COR-L47 (cell line): ENCODE measurements at places on chromosomes 1 and 21.
A peak's percentile ranks its signal among the peaks of the same experiment; 100 is the strongest.

- no peak for DNase-seq
These were observed 5.0 kb upstream of the KCNC4 start for GRCh38 chr1:110205156-110205555.

GRCh38 chr1:116290085-116290705 is 82.8 kb upstream of the ATP1A1 start:
- no peak for DNase-seq

DNA sequence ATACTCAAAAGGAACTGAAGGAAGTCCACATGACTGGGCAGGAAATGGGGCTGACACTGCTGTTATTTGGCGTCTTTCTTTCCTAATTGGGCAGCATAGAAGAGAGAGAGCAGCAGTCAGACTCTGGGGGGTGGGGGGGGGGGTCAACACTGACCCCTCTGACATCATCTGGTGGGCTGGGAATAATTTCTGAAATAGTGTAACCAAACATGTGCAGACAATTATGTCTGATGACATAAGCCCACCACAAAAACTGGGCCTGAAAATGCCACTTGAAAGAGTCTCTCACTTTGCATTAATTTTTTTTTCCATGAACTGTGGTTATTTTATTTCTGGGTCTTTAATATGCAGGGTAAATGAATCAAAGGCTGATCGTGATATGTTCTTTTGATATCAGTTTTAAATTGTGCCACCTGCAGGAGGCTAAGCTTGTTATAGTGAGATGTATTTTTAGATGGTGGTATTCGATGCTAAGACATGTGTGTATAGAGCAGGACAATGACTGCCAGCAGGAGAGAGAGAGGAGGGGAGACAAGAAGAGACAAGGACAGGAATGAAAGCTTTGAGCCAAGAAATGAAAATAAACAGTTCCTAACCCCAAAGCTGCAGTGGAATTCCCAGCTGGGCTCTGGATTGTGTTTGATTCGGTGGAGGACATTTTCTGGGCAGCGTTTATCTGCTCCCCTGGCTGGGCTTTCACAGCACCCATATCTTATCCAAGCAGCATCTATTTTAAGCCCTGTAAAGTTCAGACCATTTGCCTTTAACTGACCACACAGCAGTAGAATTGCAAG is 264.7 kb downstream of the PBX1 start:
- no peak for DNase-seq

DNA sequence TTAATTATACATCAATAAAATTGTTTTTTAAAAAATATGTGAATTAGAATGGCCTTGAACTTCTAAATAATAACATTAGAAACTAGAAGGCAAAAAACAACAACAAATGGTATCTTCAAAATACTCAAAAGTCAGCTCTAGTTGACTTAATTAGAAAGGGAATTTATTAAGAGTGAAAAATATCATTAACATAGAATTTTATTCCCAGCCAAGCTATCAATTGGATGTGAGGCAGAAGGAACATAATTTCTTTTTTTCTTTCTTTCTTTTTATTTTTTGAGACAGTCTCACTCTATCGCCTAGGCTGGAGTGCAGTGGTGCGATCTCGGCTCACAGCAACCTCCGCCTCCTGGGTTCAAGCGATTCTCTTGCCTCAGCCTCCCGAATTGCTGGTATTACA is 51.2 kb upstream of the CAPZB start:
- DNase-seq = no peak

DNA sequence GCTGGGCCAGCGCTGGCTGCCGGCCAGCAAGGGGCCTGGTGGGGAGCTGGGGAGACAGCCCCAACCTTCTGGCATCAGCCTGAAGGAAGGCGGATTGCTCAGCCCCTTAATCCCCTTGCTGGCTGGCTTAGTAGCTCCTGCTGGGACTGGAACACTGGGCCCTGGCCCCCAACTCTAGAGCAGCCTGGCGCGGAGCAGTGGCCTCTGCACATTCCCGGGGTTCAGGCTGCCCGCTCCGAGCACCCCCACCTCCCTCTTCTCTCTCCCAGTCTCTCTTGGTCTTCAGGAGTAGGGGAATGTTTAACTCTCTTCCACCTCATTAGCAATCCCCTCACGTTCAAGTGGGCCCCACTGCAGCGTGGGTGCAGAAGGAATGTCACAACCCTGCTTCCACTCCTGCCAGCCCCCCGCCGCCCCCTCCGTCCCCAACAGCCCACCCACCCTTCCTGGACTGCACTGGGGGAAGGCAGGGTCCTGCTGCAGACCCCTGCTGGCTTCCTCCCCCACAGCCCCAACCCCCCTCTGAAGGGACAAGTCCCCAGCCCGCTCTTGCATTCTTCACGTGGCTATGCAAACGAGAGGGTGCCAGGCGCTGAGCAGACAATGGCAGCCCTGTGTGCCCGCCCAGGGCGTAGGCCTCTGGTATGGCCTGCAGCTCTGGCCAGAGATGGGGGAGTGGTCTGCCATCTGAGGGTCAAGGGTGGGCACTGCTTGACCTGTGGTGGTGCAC is 980 bp upstream of the CLDN19 start:
- DNase-seq = no peak

DNA sequence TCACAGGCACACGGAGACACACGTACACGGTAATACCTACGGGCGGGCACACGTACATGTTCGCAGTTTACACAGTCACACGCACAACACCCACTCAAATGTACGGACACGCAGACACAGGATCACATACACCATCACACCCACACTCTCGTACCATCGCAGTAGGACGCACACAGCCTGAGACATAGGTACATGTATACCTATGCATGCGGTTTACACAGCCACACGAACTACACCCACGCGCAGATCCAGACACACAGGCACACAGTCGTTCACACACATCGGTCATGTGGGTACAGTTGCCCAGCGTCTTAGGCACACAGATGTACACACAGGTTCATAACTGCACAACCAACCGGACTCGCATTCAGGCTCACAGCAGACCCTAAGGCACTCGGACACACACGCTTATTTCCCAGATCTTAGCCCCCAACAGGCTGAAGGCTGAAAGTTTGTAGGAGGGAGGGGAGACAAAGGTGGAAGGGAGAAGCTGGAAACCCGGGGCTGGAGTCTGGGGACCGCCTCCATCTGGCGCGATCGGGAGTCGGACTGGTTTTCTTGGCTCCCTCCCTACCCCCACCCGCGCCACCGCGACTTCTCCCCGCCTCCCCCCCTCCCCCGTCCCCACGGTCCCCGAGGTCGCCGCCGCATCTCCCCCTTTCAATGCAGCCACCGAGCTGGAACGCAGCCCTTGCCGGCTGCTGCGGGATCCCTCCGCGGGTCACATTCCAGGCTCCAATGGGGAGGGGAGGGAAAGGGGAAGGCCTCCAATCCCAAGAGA is 51.9 kb upstream of the SYNC start:
- no peak for DNase-seq

DNA sequence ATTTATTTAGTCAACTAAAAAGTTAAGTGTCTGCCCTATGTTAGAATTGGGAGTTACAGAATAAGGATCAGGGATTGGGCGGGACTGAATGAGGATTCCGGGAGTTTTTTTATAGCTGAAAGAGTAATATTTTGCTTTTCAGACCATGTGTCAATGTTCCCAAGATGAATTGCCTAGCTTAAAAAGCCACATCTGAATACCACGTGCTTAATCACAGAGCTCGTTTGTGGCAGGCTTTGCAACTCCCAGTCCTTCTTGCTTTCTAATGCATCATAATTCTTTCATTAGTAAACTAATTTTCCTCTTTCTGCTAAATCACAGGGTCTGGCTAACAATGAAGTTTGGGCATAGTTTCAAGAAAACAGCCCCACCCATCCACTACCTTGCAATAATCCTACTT is 4.2 kb upstream of the BCL10 start:
- no peak for DNase-seq

- DNase-seq = no peak
These were observed 608 bp downstream of the PEF1 start for GRCh38 chr1:31643976-31644559.

DNA sequence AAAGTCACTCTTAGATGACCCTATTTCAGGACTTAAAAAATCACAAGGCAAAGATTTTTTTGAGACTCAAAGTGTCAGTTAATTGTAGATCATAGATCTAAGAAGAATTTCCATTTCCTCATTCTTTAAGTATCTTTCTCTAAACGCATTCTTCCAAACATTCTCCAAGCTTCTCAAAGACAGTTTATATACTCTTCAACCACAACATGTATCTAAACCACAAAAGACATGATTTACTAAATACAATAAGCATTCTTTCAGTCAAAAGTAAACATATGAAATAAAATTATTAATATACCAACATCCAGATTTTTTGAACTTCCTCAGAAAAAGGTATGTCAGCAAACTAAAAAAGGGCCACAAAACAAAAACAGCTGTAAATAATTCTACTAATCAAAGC is 24.4 kb downstream of the RC3H1 start:
- DNase-seq = no peak

- DNase-seq = peak; percentile 21
These were observed 18.5 kb downstream of the PLA2G2D start for GRCh38 chr1:20100632-20101355.

GRCh38 chr1:184888505-184888904 is 85.8 kb downstream of the NIBAN1 start:
- DNase-seq = no peak

GRCh38 chr1:8629241-8630091 is 188.0 kb downstream of the RERE start:
- peak; percentile 85 for DNase-seq

DNA sequence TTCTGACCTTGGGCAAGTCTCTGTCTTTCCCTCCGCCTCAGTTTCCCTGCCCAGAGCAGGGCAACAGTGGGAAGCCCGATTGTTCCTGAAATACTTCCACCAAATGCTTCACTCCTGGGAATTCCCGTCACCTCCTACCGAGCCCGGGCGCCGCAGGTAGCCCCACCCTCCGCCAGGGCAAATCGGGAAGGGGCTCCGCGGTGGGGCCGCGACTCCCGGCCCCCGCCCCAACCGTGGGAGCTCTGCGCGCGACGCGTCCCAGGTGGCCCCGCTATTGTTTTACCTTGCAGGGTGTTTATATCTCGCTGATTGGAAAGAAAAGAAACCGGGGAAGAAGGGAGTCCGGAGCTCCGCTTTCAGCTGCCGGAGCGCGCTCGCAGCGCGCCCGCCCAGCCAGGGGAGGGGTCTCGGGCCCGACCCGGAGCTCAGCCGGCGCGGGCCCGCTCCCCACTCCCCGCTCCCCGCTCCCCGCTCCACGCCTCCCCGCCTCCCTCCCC is 407 bp downstream of the IGSF3 start:
- DNase-seq = no peak

GRCh38 chr1:169571450-169571849 is 14.8 kb downstream of the F5 start:
- no peak for DNase-seq

GRCh38 chr1:53739109-53739681 is at the start of gene GLIS1:
Gene GLIS1, minus strand, starts transcription at chr1:53739164. Its CDS starts 1,100 bp downstream, at chr1:53738064.
- peak; percentile 79 for DNase-seq
